Tibial nerve (tissue), 4 donors: ENCODE measurements at places on chromosomes 3 and 15. TPM values are rescaled to one million over a fixed set of nuclear protein-coding genes. Genes with fewer than 3 reads are reported as not detected.

- H3K27me3 ChIP-seq: no peaks in the 10 kb centered on the region
- H3K27ac ChIP-seq: no peak overlapping the region
- no peaks in the 10 kb centered on the region for H3K36me3 ChIP-seq
- no peak overlapping the region for H3K4me3 ChIP-seq
- DNase-seq: no peak
- H3K4me1 ChIP-seq: no peaks in the 10 kb centered on the region
These were observed 72.5 kb downstream of the OSBPL10 start for GRCh38 chr3:31908391-31909097.

DNA sequence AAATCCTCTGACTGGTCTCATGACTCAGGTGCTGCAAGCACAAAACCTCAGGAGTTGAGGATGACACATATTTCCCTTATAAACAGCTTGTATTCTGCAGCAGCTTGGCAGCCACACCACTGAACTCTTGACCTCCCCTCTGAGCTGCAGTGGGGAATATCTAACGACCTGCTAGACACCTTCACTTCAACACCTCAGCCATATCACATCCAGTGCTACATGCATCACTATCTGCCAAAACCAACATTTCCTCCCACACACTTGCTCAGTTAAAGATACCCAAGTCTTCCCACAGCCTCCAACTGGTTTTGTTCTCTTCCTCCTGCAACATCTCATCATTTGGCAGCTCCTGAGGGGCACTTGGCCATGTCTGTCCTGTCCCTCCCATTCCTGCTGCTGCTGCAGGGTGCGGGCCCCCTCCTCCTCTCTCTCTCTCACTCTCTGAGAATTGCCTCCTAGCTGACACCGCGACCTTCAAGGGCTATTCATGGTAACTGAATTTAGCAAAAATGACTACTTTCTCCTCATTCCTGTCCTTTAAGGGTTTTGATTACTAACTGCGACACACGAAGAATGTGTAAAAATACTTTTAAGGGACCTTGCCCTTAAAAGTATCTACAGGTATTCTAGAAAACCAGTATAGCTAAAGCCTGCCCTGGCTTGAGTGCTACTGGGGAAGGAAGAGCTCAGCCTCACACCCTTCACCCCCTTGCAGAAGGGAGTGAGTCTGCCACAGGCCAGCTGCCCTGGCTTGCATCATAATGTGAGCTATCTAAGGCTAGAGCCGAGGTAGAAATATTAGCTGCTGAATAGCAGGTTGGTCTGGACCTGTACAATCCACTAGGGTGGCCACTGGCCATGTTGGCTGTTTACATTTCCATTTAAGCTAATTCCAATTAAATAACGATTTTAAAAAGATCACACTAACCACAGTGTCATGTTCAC, 5.0 kb upstream of the CCR9 start:
- no peaks in the 10 kb centered on the region for H3K36me3 ChIP-seq
- DNase-seq: no peak
- no peaks in the 10 kb centered on the region for H3K27me3 ChIP-seq
- H3K27ac ChIP-seq: no peak overlapping the region
- H3K4me3 ChIP-seq: no peak overlapping the region
- no peaks in the 10 kb centered on the region for H3K4me1 ChIP-seq

DNA sequence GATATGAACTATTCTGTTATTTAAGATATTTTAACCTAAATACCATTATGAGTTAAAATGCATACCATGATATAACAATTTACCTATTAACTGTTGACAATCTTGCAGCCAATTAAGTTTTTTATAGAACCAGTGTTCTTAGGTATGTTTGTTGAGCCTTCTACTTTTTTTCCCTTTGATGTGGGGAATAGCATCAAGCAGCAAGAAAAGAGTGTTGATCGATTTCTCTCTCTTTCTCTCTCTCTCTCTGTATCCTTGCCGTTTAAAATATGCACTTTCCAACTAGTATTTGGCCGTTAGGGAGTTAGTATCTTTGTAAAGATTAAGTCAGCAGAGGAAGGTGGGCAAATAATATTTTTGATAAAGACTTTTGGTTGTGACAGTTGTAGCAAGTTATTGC, 5.9 kb downstream of the CHD2 start:
- no peaks in the 10 kb centered on the region for H3K27me3 ChIP-seq
- no peak overlapping the region for H3K4me3 ChIP-seq
- H3K4me1 ChIP-seq: peaks cover 69% of the 10 kb centered on the region
- no peak for DNase-seq
- H3K36me3 ChIP-seq: no peaks in the 10 kb centered on the region
- peak overlapping the region; percentile 99 for H3K27ac ChIP-seq

DNA sequence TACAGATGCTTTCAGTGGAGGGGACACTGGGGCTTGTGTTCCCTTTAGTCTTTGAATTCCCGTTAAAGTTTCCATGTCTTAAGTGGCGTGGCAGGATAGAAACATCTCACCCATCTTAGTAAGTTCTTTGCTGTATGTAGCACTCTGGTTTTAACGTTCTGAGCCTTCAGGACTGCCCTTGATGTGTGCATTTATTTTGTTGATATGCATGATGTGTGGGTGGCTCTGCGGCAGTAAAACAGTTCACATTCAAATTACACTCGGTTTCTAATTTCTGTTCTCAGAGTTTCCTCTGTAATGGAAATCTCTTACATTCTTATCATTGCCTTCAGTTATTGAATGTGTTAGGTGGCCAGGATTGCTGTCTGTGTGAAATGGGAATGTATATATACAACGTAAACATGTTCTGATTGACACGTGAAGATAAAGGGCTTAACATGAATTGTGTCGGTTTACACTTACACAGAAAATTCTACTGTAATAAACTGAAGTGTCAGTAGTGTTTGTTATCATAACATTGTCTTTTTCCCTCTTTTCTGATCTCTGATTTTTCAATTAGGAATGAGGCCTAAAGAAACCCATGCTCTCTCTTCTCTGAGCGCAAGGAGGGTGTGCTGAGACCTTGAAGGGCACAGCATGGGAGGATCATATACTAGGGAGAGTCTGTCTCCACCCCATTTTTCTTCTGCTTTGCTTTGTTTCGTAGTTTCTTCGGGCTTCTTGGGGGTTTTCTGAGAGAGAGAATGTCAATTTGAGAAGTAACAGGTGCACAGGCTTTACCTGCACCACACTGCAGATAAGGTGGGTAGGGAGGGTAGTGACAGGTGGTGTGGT, 51.5 kb downstream of the IGF1R start:
- no peaks in the 10 kb centered on the region for H3K27me3 ChIP-seq
- DNase-seq: no peak
- H3K36me3 ChIP-seq: no peaks in the 10 kb centered on the region
- H3K4me3 ChIP-seq: no peak overlapping the region
- H3K27ac ChIP-seq: no peak overlapping the region
- H3K4me1 ChIP-seq: peaks cover 68% of the 10 kb centered on the region

- no peaks in the 10 kb centered on the region for H3K36me3 ChIP-seq
- no peaks in the 10 kb centered on the region for H3K4me1 ChIP-seq
- DNase-seq: no peak
- H3K27ac ChIP-seq: no peak overlapping the region
- peaks cover 49% of the 10 kb centered on the region for H3K27me3 ChIP-seq
- no peak overlapping the region for H3K4me3 ChIP-seq
These were observed 107.7 kb upstream of the SLC6A11 start for GRCh38 chr3:10708216-10708893.

DNA sequence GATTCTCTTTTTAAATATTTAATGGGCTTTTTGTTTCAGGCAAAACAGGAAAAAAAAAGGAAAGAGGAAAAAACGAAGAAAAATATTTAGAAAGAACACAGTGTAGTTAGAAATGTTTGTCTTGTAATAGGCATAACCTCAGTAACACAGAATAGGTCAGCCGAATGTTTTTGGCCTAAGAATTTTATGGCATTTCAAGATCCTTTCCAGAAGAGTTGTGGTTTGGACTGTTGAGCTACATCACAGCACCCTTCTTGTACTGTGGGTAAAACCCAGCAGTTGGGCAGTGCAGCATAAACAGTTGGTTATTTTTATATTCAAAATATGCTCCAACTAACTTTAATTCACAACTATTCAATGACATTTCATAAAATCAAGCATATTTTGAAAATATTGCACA, 474.4 kb upstream of the AGTR1 start:
- DNase-seq: no peak
- H3K27ac ChIP-seq: no peak overlapping the region
- H3K4me3 ChIP-seq: no peak overlapping the region
- no peaks in the 10 kb centered on the region for H3K36me3 ChIP-seq
- H3K4me1 ChIP-seq: no peaks in the 10 kb centered on the region

DNA sequence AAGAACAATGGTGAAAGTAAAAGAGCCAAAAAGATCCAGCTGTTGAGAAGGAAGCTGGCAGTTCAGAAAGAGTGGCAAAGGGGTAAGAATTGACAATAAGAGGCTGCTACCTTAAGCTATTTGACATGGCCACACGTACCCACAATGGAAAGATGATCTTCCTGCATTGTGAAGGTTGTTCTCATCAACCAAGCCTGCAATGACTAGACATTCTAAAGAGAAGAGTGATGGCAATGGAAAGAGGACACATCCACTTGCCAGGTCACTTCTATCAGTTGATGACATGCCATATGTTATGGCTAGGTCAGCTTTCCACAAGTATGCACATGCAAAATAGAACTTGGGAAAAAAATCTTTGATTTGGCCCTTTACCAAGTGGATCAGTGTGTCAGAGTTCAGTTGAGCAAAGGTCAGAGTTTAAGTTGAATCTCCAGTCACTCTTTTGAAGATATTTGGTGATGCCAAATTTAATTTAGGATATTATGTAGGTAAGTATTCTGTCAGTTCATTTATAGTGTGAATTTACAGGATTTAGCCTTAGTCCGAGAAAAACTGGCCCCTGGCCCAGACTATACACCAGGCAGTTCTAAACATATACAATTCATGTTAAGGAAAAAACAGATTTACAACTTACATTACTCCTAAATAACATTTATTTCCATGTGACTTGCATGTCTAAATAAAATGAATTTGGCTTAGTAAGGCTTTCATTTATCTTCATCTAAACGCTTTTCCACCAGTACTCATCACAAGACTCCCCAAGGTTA, 104.9 kb upstream of the FLNB start:
- H3K27ac ChIP-seq: no peak overlapping the region
- no peaks in the 10 kb centered on the region for H3K4me1 ChIP-seq
- no peak overlapping the region for H3K4me3 ChIP-seq
- H3K36me3 ChIP-seq: no peaks in the 10 kb centered on the region
- H3K27me3 ChIP-seq: no peaks in the 10 kb centered on the region

DNA sequence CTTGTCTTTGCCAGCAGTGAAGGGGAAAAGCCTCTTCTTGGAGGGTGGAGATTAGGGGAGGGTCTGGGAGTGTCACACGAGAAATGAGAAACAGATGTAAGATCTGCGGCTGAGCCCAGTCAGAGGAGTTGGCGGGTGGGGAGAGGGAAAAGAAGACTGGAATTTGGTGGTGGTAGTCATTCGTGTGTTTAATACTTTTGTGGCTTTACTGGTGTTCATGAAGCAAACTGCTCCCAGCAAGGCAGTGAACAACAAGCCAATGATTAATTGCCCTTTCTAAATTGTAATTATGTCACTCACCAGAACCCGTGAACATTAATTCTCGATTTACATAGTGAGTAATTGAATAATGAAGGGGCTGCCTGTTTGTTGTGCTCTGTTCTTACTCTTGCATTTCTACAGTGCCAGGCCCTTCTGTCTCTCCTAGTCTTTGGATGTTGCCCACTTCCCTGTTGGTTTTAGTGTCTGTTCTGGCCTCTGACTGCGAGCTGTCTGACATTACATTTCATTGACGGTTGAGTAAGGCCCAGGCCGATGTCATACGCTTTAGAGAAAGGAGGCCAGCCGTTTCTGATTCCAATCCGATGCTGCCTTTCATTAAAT, 78.0 kb downstream of the CHCHD6 start:
- no peaks in the 10 kb centered on the region for H3K27me3 ChIP-seq
- H3K36me3 ChIP-seq: no peaks in the 10 kb centered on the region
- DNase-seq: no peak

GRCh38 chr3:111968319-111969054, 10.3 kb upstream of the ABHD10 start:
- no peak for DNase-seq
- H3K4me1 ChIP-seq: no peaks in the 10 kb centered on the region
- no peak overlapping the region for H3K4me3 ChIP-seq
- H3K36me3 ChIP-seq: peaks cover 16% of the 10 kb centered on the region
- no peak overlapping the region for H3K27ac ChIP-seq

- no peak for DNase-seq
- no peaks in the 10 kb centered on the region for H3K4me1 ChIP-seq
- no peak overlapping the region for H3K27ac ChIP-seq
- H3K27me3 ChIP-seq: no peaks in the 10 kb centered on the region
- H3K4me3 ChIP-seq: no peak overlapping the region
- no peaks in the 10 kb centered on the region for H3K36me3 ChIP-seq
These were observed 275.2 kb downstream of the SATB1 start for GRCh38 chr3:18149935-18150334.

DNA sequence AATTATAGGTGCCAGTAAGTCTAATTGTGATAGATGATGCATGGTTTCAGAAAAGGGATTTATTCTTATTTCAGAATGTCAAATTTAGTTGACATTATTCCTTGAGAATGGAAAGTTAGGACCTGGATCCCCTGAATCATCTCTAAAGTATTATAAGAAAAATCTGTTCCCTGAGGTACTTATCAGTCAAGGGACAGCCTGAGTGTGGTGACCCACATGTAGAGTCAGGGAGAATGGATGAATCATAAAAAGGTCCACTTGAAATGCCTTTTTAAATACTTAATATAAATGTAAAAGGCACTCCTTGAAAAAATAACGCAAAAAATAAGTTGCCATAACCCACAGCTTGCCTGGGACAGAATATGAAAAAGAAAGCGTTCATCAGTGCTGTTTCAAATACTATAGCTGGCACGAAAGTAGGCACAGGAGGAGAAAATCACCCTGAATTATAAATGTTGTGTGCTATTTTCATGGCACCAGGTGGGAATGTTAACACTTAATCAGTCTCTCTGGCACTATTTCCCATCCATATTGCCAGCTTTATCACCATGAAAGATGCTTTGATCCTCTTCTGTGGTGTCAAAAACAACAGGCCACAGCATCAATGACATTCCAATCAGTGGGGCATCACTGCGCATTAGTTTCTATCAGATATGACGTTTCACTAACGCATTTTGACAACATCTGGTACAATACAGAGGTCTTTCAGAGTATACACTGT, 208.5 kb downstream of the EPHA3 start:
- H3K4me1 ChIP-seq: no peaks in the 10 kb centered on the region
- no peak for DNase-seq
- no peaks in the 10 kb centered on the region for H3K36me3 ChIP-seq
- H3K27ac ChIP-seq: no peak overlapping the region

DNA sequence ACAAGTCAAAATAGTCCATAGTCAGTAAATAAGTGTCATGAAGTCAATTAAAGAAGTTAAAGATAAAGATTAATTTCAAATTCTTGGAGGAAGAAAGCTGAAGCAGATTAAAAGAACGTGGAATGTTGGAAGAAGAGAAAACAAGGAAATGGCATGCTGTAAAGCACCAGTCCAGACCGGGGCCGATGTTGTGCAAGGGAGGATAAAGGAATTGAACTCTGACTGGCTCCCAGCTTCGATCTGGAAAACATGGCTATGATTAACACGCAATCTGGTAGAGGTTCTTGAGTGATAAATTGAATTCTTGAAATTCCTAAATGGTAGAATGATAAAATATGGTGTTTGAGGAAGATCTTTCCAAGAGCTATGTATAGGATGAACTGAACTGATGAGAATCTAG, 194.4 kb downstream of the MEIS2 start:
- no peak overlapping the region for H3K4me3 ChIP-seq
- no peaks in the 10 kb centered on the region for H3K4me1 ChIP-seq
- H3K36me3 ChIP-seq: no peaks in the 10 kb centered on the region
- H3K27me3 ChIP-seq: no peaks in the 10 kb centered on the region

LINGO1 gene
- 0.42 TPM for total RNA-seq

INKA1 gene
- total RNA-seq: 10.3 TPM

C3orf20 gene
- total RNA-seq: not detected

AGTR1 gene
- total RNA-seq: 38.5 TPM

C3orf85 gene
- total RNA-seq: not detected

C3orf70 gene
- total RNA-seq: 8.8 TPM
